ENCODE measurements at places on chromosomes 4 and X. TPM values are rescaled to one million over a fixed set of nuclear protein-coding genes. Genes with fewer than 3 reads are reported as not detected.

- DNase-seq = no peak
These were observed 19.6 kb downstream of the MND1 start for GRCh38 chr4:153364061-153364460.

DNA sequence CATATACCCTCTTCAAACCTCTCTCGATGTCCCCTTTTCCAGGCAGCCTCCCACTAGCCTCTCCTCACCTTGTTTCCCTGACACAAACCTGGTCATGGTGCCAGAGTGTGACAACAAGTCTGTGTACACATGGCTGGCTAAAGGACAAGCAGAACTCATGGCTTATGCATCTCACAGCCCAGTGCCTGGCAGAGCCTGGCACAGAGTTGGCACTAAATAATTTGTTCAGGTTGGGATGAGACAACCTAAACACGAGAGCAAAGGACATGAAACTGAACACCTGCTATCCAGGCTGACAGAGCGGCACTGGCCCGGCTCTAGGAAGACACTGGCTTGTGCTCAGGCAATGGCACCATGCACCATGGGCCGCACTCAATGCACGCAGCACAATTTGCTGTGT is 48.2 kb upstream of the FGFBP2 start:
- no peak for DNase-seq

The UGDH gene
- total RNA-seq = 157 TPM

DNA sequence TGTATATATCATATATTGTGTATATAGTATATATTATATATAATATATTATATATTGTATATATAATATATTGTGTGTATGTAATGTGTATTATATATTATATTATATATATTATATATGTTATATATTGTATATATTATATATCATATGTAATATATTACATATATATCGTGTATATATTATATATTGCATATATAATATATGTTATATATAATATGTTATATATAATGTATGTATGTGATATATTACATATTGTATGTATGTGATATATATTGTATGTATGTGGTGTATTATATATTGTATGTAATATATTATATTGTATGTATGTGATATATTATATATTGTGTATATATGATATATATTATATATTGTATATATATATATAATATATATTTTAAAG is 30.5 kb downstream of the RAB40A start:
- DNase-seq = no peak

The CCNA2 gene
- 197 TPM for total RNA-seq

Measured in neural progenitor cell (in vitro differentiated cells).